SJSA1 (cell line): ENCODE measurements at places on chromosomes 5 and 9.

DNA sequence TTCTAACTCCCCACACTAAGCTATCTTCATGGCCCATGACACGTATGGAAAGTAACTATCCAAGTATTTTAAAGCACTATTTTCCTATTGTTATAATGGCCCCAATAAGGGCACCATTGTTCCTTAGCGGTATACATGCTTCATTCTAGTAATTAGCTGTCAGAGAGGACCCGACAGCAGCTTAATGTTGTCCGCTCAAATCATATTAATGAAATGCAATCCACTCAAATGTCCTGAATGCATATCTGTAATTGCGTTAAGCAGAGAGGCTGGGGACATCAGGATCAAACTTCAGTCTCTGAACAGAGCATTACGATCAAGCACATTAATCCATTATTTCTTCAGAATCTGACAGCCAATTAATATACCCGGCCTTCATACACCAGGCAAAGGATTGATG lies 139.7 kb downstream of the CRB2 start:
- no peak for DNase-seq

DNA sequence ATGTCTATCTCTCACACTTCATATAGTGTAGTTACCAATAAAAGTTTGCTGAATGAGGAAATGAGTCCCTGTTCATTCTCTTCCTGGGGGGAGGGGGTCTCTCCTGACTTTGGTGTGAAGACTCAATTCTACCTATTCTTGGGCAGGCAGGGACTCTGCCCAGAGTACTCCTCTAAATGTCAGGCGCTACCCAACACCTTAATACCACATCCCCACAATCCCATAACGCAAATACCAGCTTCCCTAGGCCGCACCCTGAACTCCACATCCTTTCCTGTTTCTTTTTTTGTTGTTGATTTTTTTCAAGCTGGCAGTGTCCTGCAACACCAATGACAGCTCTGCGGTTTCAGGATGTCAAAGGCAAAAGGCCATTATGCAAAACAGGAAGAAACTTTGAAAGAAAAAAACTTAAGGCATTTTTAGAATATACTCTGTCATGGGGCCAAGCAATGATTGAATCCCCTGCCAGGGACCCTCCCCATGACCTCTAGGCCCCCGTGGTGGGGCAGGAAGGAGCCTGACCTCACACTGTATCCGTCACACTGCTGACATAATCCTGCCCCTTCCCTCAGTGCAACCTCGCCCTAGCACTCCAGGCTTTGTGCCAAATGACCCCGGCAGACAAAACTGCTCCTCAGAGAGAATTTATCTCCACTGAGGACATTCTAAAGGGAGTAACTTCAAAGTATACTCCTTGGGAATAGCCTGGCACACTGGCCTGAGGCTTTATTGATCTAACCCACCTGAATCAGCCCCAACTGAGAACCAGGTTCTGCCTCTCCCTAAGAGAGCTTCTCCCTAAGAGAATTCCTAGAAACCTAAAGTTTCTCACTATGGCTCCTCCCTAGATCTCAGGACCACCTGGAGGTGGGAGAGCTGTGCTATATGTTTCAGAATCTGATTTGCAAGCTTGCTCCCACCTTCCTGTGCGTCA lies 8.0 kb downstream of the B4GALT1 start:
- DNase-seq, result no peak

- no peak for DNase-seq
Measured at GRCh38 chr9:134637696-134638501, 3.7 kb upstream of the COL5A1 start.

DNA sequence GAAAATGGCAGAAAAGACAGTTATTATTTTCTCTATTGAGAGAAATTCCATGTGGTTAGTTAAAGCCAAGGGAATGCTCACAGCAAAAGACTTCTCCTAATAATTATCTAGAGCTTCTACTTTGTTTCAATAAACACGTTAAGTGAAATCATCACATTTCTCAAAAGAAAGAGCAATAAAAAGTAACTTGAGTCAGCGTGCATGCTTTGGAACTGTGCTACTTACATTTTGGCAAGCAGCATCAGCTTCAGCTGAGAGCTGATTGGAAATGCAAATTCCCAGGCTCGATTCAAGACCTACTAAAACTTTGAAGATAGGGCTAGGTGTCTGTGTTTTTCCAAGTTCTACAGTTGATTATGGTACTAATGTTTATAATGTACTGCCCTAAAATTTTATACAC lies 132.1 kb downstream of the CDH18 start:
- no peak for DNase-seq

DNA sequence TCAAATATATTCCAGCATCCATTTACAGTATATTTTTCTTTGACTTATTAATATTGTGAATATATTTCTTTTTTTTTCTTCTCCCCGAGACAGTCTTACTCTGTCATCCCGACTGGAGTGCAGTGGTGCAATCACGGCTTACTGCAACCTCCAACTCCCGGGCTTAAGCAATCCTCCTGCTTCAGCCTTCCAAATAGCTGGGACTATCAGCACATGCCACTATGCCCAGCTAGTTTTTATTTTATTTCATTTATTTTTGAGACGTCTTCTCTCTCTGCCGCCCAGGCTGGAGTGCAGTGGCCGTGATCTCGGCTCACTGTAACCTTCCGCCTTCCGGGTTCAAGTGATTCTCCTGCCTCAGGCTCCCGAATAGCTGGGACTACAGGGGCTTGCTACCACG lies 7.4 kb upstream of the GLIPR2 start:
- DNase-seq, result no peak

- no peak for DNase-seq
Measured at GRCh38 chr5:122984425-122984824, 52.1 kb downstream of the PPIC start.

DNA sequence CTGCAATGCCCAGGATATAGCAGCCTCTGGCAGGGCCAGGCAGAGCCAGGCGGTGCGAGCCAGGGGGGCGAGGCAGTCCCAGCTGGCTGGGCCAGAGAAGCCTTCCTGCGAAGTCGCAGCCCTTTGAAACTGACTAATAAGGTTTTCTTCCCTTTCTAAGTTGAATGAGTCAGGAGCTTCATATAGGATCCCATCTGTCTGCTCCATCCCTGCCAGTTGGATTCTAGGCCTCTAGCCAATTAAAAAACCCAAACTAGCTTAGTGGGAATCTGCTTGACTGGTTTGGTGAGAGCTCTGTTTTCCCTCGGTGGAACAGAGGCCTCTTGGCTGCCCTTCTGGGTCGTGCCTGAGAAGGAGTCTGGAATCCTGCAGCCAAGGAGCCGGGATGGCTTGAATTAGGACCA lies 70.1 kb upstream of the RAPGEF1 start:
- no peak for DNase-seq

DNA sequence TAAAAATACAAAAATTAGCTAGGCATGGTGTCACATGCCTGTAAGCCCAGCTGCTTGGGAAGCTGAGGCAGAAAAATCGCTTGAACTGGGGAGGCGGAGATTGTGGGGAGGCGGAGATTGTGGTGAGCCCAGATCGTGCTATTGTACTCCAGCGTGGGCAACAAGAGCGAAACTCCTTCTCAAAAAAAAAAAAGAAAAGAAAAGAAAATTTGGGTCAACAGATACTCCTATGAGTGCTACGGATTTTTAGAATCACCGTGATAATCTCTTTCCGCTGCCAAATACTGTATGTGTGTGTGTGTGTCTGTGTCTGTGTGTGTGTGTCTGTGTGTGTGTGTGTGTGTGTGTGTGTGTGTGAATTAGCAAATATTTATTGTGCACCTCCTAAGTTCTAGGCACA lies 64.4 kb downstream of the ARRDC3 start:
- no peak for DNase-seq

DNA sequence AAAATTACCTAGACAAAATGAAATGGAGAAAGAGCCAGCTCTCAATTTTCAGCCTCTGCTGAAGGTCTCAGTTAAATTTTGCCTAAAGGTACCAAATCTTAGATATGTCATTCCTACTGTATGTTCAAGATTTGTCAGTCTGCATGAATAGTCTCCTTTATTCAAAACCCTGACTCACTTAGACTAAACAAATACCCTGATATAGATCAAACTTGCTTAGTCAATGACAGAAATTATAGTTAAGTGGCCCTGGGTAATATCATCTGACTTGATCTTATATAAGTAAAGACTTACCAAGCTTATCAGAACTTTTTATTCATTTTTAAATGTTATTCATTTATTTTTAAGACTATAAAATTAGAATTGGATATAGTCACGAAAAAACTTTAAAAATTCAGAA lies 12.2 kb downstream of the MEGF9 start:
- DNase-seq, result no peak

DNA sequence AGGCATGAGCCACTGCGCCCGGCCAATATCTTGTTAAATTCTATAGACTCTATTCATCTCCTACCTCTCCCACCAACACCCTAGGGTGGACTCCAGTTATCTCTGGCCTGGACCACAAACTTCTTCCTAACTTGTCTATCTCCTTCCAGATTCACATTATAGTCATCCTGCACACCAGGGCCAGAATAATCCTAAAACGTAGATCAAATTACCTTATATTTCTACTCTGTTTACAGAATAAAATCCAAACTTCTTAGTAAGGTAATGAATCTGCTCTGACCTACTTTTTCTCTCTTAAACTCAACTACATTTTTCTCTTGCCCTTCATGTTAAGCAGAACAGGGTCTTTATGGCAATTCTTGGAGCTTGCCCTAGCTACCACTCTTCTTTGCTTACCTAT lies 6.9 kb downstream of the ELL2 start:
- DNase-seq, result no peak

DNA sequence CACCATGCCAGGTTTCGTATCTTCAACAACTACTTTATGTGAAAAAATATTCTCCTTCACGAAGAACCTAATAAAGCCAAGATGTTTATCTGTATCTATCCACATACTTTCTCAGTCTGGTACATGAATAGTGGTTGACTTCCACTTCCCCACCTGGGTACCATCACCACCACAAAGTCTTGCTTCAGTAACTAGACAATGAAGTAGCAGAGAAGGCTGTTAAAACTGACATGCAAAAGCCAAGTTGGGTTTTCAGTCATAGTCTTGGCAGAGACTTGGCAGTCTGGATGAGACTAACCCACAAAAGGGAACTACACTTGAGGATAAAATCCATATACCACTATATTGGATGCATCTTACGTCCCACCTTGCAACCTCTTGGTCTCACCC lies 5.0 kb downstream of the P4HA2 start:
- DNase-seq, result no peak

- no peak for DNase-seq
Measured at GRCh38 chr5:55230086-55230629, 3.0 kb upstream of the MCIDAS start.

DNA sequence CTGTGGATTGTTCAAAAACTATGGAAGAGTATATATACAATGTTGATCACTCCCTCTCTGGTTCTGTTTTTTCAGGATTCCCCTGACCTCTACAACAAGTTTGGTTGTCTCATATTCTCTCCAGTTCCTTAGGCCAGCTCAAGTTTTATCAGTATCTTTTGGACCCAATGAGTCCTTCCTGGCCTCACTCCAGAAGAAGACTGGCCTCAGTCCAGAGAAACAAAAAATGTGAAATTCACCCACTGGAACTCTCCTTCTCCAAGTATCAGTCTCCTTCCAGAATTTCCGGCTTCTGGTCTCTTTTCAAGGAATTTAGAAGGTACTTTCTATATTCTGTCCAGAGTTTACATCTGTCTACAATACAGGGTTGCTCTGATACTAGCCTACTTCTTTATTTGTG lies 537.8 kb upstream of the FTMT start:
- no peak for DNase-seq

- DNase-seq, result no peak
Measured at GRCh38 chr9:1210954-1211353, 160.8 kb downstream of the DMRT2 start.

DNA sequence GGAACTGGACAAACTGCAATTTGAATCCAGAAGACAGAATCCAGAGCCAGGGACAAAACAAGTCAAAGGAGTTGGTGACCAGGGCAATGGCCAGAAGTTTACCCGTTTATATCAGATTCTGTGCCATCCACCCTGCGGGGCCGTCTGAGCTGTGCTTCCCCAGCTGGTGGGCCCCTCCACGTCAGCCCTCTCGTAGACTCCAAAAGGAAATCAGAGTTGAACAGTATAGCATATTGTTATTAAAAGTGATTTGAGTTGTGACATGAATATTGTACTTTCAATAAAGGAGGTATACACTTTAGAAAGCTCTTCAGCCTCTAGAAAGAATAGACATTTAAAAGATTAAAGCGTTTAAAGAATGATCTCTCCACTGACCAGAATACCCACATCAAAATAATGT lies 102.4 kb downstream of the NFIB start:
- DNase-seq, result no peak

GRCh38 chr9:90002397-90003271 lies 397.8 kb downstream of the GADD45G start:
- DNase-seq, result no peak

DNA sequence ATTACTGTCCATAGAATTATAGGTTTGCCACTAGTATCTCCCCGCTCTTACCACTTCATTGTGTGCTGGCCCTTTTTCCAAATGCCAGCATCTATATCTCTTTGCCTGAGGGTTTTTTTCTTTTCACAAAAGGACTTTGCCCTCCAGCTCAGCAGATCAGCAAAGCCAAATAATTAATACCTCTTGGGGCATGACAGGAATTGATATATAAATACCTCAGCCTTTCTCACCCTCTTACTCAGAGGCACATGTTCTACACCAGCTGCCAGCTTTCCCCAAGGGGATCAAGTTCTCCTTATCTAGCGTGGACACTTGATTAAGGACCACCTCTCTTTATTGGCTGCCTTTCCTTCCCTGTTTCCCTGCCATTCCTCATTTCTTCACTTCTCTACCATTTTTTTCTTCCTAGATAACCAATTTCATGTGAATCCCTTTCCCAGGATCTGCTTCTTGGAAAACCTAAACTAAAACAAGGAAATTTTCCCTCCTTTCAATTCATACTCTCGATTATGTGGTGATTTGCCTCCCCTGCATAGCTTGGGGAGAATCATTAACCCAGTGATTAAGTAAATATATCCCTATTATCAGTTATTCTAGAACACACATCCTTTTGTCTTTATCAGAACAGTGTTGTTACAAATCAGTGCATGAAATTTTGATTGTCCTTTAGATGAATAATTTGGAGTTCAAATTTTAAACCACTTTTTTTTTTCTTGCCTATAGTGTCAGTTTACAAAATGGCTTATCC lies 6.9 kb upstream of the NUDT12 start:
- DNase-seq, result no peak

GRCh38 chr9:96418083-96418919 lies at the start of gene ZNF367:
TSS of gene ZNF367 (minus strand) at chr9:96418370. CDS start at chr9:96418032, 338 bp downstream.
- DNase-seq, result peak; percentile 98

DNA sequence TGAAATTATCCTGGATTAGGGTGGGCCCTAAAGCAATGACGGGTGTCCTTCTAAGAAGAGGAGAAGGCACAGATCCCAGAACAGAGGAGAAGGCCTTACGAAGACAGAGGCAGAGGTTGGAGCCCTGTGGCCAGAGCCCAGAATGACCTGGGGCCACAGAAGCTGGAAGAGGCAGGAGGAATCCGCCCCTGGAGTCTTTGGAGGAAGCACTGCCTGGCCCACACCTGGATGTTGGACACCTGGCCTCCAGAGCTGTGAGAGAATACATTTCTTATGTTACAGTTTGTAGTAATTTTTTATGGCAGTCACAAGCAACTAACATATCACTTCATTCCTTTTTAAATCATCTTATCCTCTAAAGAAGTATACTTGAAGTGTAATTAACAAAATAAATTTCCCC lies 8.5 kb downstream of the MRPL36 start:
- no peak for DNase-seq
